ENCODE measurements at places on chromosomes 12 and 14.

GRCh38 chr14:32381869-32382268, 52.8 kb downstream of the AKAP6 start:
- DNase-seq: no peak

- no peak for DNase-seq
Measured at GRCh38 chr12:55822228-55822627, 4.4 kb downstream of the ORMDL2 start.

GRCh38 chr12:58883576-58884334, 36.5 kb downstream of the LRIG3 start:
- no peak for DNase-seq

DNA sequence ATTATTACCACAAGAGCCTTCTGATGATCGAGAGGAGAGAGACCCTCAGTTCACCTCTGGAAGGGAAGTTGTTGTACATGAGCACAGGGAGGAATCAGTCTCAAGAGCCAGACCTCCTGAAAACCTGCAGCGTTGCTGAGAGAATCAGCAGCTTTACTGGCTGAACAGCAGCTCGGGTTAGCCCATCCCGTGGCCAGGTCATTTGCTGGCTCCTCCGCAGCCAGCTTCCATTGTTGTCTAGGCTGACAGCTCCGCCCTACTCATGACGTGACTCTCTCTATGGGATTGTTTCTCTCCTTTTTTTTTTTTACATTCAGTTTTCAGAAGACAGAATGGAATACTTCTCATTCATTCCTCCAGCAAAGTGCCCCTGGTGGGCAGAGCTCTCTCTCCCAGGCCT, 69.9 kb downstream of the TGFB3 start:
- DNase-seq: no peak

GRCh38 chr12:103493199-103493598, 2.6 kb downstream of the C12orf42 start:
- DNase-seq: no peak

DNA sequence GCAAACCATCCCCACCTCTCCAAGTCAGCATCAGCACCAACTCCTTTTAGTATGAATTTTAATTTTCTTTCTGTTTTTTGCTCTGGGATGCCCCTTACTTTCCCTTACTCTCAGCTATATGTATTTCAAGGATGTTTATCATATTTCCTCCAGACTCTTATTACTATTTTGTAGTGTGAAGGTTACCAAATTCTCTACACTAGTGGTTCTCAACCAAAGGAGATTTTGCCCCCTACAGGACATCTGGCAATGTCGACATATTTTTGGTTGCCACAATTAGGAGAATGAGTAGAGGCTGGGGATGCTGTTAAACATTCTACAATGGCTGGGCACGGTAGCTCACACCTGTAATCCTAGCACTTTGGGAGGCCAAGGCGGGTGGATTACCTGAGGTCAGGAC, 29.1 kb upstream of the SOS2 start:
- DNase-seq: no peak

DNA sequence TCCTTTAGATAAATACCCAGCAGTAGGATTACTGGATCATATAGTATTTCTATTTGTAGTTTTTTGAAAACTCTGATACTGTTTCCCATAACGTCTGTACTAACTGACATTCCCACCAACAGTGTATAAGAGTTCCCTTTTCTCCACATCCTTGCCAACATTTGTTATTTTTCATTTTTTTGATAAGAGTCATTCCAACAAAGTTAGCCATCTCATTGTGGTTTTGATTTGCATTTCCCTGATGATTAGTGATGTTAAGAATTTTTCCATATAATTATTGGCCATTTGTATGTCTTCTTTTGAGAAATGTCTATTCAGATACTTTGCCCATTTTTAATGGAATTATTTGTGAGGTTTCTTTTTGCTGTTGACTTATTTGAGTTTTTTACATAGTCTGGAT, 486.0 kb downstream of the FLRT2 start:
- no peak for DNase-seq

- no peak for DNase-seq
Measured at GRCh38 chr12:43151441-43151981, 400.5 kb downstream of the ADAMTS20 start.

DNA sequence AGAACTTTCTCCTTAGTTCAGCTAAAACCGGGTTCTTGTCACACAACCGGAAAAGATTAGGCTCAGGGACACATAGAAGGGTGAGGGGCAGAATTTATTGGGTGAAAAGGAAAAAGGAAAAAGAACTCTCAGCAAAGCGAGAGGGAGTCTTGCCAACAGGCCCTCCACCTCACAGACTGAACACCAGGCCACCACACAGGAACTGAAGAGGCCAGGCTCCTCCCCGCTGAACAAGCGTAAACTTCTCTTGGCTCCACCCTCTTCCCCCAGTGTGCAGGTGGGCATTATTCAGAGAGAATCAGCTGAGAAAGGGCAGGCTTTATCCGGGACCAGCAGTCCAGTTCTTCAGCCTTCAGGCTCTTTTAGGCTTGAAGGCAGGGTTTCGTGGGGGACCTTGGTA, 125.6 kb upstream of the FGD4 start:
- no peak for DNase-seq

GRCh38 chr12:48827513-48828096, 9.3 kb downstream of the CACNB3 start:
- DNase-seq: no peak

DNA sequence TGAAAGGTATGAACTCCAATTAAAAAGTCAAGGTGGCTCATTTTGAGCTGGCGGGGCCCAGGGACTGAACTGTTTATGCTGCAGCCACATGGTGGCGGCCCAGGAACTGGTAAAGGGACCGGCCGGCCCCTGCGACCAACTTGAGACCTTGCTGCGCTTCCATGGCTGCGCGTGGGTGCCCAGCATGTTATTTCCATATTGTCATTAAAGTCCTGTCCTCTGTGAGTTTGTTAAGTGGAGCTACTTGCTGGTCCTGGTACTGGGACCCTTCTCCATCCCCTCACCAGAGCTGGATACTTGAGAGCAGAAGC, 62.3 kb downstream of the BEGAIN start:
- DNase-seq: no peak
